ENCODE measurements at places on chromosomes 16 and 17. TPM values are rescaled to one million over a fixed set of nuclear protein-coding genes. Genes with fewer than 3 reads are reported as not detected.

DNA sequence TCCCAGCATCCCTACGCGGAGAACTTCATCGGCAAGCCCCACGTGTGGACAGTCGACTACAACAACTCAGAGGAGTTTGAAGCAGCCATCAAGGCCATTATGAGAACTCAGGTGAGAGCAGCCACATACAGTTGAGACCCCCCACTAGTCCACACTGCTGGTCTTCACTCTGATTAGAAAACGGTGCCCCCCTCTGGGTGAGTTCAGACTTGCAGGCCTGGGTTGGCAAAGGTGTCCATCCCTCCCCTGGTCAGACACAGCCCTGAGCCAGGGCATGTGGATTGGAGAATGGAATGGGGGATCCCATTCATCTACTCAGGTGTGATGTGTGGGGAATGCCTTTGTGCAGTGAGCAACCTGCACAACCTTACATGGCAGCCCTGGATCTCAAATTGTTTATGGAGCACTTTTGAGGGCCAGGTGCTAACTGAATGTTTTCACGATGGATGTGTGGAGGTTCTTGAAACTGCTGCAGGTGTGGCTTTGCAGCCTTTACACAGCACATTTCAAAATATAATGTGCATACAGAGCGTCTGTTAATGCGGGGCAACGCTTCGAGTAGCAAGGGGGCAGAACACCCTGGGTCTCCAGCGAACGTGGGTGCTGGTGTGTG lies 72.6 kb downstream of the MGAT5B start:
- no peak for DNase-seq

- DNase-seq = peak; percentile 88
These were observed 119.9 kb downstream of the COPRS start for GRCh38 chr17:31738996-31739699.

DNA sequence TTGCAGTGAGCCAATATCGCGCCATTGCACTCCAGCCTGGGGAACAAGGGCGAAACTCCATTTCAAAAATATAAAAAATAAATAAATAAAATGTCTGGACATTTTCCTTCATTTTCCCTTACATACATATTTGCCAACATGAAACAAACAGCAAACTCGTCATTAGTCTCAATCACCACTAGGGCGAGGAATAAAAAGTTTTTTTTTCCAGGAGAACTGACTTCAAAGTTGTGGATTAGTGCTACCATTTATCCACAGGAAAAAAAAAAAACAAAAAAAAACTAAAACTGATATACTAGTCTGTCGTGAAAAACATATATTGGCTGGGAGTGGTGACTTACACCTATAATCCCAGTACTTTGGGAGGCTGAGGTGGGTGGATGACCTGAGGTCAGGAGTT lies 77.0 kb upstream of the MTMR4 start:
- DNase-seq = no peak

DNA sequence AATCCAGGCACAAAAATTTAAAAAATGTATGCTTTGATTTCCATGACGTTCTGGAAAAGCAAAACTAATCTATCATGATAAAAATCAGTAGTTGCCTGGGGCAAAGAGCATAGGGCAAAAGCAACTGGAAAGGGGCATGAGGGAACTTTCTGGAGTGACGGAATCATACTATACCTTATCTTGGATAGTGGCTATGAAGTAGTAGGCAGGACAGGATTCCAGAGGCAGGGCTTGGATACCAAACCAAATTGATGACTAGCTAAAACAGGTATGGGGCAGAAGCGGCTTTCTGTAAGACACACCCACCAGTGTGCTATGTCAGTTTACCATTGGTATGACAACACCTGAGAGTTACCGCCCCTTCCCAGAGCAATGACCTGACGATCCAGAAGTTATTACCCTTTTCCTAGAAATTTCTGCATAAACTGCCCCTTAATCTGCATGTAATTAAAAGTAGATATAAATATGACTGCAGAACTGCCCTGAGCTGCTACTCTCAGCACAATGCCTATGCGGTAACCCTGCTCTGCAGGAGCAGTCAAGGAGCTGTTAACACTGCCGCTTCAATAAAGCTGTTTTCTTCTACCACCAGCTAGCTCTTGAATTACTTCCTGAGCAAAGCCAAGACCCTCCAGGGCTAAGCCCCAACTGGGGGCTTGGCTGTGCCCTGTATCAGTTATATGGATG lies 56.7 kb downstream of the CFDP1 start:
- DNase-seq = peak; percentile 33

- no peak for DNase-seq
These were observed 14.1 kb upstream of the MRTFB start for GRCh38 chr16:14056970-14057369.

TP53TG3B gene
- not detected for total RNA-seq

ACSM5 gene
- total RNA-seq = 9.9 TPM

DNA sequence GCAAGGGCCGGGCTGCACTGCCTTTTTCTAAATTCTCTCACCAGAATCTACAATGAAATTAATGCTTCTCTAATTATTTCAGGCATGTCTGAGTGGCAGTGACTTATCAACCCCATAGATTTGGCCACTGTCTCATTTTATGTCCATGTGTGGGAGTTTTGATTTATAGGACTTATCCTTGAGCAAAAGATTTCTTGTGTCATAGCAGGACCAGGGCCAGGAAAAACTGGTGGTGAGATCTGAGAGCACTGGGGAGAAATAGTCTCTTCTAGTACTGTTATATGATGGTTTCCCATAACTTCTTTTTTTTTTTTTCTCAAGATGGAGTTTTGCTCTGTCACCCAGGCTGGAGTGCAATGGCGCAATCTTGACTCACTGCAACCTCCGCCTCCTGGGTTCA lies 1.5 kb upstream of the KRT23 start:
- peak; percentile 48 for DNase-seq

- DNase-seq = no peak
These were observed 68.8 kb downstream of the IL21R start for GRCh38 chr16:27470567-27471431.

GRCh38 chr16:629185-629832 lies 1.5 kb upstream of the WFIKKN1 start:
- DNase-seq = no peak

SDR42E2 gene
- not detected for total RNA-seq

DNA sequence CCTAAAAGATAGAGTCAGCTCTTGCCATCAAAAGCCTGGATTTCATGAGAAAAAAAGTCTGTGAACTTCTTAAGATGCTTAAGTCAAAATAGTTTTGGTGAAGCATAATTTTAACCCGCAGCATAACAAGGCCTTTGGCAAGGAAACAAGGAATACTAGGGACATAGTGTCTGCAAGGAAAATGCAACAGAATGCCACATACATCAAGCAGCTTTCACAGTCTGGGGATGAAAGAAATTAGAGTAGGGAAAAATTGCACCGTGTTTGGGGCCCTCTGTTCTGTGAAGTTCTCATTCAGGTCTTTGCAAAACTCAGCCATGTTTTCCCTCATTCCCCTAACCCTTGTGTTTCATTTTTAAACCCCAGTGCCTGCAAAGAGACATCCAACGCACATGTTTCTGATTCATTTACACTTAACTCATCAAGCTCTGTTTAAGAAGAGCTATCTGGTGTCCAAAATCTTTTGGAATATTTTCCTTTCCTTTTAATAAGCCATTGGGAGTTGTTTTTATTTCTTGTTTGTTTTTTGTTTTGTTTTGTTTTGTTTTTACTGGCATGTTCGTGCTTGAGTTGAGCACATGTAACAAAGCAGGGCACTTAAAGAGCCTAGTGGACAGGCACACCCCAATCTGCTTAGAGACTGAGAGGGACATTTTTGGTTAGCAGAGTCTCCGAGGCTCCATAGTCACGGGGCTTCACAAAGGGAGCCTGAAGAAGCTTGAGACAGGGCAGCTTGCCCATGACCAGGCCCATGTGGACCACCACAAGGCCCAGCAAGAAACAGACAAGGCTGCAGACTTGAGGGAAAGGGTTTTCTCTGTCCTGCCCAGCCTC lies 116.5 kb downstream of the ANKFN1 start:
- DNase-seq = peak; percentile 65

- DNase-seq = no peak
These were observed 71.8 kb upstream of the ZNF469 start for GRCh38 chr16:88310796-88311605.

TPSAB1 gene
- total RNA-seq = 8.9 TPM

DNA sequence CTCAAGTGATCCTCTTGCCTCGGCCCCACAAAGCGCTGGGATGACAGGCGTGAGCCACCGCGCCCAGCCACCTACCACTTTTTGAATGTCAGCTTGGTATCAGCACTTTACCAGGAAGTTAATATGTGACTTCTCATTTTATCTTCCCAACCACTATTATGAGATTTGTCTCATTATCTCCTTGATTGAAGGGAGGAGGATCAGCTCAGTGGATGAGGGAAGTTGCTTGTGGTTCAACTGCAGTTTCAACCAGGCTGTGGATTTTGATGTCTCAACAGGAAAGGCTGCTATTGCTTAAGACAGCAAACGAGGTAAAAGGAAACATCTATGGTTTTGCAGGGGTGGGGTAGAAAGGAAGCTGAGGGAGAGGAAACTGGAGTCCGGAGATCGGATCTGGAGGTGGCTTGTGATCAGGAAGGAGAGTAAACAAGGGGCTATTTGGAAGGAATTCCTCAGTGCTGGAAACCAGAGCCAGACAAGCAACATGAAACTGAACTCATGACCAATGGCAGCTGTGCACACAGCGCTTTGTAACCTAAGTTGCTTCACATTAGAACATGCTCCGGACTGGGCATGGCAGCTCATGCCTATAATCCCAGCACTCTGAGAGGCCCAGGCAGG lies 180.5 kb downstream of the VPS53 start:
- DNase-seq = no peak

DNA sequence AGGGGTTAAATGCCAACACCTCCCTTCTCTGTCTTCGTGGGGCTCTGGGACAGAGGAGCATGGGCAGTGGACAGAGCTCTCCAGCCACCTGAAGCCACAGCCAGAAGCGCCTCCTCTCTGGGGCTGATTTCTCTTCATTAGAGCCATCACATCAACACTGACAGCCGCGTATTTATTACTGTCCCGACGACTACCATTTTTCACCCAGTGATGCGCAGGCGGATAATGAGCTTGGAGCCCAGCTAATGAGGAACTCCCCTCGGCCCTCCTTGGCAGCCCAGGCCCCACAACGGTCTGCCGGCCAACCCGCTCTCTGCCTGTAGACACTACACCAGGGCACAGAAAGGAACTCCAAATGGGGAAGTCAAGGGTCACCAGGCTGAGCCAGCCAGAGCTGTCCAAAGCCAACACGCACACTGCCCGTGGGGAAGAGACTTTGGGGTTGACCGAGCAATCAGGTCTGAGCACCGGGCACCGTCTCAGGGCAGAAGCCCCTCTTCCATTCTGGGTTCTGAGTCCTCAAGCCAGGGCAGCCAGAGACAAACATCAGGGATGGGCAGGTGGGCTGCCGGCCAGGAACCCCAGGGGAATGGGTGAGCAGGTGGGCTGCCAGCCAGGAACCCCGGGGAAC lies 13.2 kb downstream of the SDK2 start:
- no peak for DNase-seq

TP53TG3 gene
- total RNA-seq = 0.48 TPM

GRCh38 chr17:56026915-56027314 lies 126.4 kb upstream of the ANKFN1 start:
- DNase-seq = no peak

GSE1 gene
- total RNA-seq = 31.1 TPM

DNA sequence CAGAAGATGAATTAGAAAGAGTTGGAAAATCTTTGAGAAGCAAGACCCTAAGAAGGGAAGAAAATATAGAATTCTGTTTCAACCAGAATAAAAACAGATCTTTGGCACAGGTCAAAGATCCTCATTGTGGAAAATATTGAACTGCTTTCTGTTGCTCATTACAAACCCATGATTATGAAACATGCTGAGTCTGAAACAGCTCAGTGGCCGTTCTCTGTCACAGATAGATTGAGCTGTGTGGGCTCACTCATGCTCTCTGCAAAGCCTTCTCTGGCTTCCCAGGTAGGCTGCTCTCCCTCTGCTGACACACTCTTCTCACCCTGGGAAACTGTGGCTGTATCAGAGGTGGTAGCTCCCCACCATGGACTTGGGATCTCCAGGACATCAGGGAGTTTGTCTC lies 3.4 kb upstream of the KRT38 start:
- no peak for DNase-seq

CIBAR2 gene
- not detected for total RNA-seq

RNF157 gene
- total RNA-seq = 0.96 TPM

GRCh38 chr16:54987081-54987480 lies 56.4 kb downstream of the IRX5 start:
- no peak for DNase-seq

RNF227 gene
- total RNA-seq = 2.6 TPM

Measured in umbilical cord (tissue), 2 donors.